ENCODE measurements at places on chromosomes 4 and X.

DNA sequence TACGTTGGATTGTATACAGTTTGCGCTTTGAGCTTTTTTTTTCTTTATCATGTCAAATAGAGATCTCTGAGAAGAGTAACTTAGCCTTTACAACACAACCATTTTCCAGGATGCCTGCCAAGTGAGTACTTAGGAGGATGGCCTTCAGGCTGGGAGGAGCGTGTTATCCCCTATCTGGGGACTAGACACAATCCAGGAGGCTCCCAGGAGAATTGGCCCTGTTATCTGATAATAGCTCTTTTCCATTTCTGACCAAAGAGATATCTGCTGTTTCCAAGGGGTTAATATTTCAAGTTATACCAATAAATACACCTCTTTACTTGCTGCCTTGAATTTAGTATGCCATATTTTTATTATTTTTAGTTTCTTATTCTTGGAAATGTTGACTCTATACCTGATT is 169.5 kb upstream of the SMARCAD1 start:
- DNase-seq: no peak

GRCh38 chr4:101184668-101185067 is 162.7 kb downstream of the PPP3CA start:
- no peak for DNase-seq

DNA sequence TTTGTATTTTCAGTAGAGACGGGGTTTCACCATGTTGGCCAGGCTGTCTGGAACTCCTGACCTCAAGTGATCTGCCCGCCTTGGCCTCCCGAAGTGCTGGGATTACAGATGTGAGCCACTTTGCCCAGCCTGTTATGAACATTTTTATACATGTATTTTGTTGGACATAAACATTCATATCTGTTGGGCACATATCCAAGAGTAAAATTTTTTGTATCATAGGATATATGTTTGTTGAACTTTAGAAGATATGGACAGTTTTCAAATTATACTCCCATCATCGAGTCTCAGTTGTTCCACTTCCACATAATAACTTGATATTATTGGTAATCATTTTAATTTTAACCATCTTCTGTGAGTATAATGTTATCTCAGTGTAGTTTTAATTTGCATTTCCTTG is 23.6 kb downstream of the GLRB start:
- no peak for DNase-seq

DNA sequence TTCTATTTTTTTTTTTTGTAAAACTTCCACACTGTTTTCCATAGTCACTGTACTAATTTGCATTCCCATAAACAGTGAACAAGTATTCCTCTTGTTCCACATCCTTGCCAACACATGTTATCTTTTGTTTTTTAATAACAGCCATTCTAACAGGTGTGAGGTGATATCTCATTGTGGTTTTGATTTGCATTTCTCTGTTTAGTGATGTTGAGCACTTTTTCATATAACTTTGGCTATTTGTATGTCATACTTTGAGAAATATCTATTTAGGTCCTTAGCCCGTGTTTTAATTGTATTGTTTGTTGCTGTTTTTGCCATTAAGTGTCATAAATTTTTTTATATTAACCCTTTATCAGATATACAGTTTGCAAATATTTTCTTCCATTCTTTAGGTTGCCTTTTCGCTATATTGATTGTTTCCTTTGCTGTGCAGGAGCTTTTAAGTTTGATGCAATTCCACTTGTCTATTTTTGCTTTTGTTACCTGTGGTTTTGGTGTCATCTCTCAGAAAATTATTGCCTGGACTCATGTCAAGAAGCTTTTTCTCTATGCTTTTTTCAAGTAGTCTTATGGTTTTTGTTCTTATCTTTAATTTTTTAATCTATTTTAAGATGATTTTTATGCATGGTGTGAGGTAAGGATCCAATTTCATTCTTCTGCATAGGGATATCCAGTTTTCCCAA is 27.9 kb upstream of the NDNF start:
- no peak for DNase-seq

DNA sequence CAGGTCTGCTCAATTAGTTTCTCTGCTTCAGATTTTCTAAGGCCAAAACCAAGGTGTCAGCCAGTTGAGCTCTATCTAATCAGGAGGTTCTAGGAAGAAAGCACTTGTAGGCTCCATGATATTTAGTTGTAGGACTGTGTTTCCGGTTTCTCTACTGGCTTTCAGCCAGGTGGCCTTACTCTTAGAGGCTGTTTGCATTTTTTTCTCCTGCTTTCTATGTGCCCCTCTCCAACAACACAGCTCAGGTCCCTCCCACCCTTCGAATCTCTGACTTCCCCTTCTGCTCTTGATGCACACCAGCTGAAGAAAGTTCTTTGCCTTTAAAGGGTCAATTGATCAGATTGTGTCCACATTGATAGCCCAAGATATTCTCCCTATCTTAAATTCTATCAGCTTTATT is 245.2 kb downstream of the RAB28 start:
- DNase-seq: no peak
